NCI-H1417 (cell line): ENCODE measurements at places on chromosomes 16 and 17.

DNA sequence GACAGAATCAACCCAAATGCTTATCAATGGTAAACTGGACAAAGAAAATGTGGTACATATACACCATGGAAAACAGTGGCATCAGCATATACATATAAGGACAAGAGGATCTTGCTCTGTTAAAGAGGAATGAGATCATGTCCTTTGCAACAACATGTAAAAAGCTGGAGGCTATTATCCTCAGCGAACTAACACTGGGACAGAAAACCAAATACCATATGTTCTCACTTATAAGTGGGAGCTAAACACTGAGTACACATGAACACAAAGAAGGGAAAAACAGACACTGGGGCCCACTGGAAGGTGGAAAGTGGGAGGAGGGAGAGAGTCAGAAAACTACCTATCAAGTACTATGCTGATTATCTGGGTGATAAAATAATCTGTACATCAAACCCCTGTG lies 447.3 kb upstream of the MAF start:
- DNase-seq, result peak; percentile 47

DNA sequence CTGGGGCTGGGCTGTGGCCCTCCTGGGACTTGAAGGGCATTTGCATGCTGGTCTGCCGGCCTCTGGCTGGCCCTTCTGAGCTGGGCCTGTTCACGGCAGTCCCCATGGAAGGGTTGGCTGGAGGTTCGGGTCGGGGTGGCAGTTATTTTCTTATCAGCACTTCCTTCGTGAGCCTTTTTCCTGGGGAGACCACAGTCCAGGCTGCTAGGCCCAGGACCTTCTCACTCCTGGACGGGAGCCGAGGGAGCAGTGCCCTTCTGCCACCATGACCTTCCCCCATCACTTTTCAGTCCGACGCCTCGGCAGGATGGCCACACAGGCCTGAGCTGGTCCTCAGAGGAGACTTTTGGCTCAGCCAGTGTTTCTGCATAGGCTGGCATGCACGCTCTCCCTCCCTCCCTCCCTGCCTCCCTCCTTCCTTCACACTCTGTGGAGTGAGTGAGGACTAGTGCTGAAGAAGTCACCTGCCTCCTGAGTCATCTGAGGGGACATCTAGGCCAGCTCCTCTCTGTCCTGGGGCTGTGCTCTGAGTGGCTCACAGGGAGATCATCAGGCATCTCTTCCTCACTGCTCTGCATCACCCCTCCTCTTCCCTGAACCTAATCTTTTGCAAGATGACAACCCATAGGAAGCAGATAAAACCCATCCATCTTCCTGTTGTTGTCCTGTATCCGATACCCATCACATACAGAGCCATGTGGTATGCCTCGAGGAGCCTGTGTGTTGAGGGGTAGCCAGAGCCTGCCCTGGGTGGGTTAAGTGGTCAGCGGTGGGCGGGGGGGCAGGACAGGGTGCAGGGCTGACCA lies 109.7 kb downstream of the RAP1GAP2 start:
- no peak for DNase-seq

GRCh38 chr17:6048486-6048885 lies 21.7 kb upstream of the WSCD1 start:
- no peak for DNase-seq

GRCh38 chr17:71936977-71937376 lies 183.8 kb upstream of the SOX9 start:
- no peak for DNase-seq

GRCh38 chr17:19003543-19004420 lies 782 bp downstream of the FAM83G start:
- DNase-seq, result no peak

DNA sequence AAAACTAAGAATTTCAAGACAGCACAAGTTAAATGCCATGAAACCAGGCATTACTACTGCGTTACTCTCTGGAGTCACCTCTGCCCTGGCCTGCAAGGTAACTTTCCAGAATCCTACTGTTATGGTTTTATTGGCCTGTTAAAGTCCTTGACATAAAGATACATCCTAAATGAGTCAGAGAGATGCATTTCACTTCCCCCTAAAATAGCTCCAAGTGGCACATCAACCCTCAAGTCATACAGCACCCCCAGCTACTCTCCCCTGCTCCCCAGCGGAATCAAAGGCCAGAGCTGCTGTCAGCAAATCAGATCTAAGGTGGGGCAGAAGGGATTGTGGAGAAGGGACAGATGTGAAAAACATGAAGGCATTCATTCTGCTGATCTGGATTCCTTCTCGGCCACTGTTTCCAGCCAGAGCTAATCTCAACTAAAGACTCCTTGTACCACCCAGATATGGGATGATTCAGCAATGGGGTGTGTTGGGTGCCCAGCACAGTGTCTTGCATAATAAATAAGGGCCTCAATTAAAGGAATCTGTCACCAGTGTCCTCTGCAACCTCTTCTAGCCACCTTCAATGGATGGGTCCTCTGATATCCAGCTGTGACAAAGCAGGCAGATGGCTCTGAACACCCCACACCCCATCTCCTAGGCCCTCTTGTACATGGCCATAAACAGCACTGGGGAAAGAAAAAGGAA lies 8.5 kb upstream of the CCL1 start:
- no peak for DNase-seq

DNA sequence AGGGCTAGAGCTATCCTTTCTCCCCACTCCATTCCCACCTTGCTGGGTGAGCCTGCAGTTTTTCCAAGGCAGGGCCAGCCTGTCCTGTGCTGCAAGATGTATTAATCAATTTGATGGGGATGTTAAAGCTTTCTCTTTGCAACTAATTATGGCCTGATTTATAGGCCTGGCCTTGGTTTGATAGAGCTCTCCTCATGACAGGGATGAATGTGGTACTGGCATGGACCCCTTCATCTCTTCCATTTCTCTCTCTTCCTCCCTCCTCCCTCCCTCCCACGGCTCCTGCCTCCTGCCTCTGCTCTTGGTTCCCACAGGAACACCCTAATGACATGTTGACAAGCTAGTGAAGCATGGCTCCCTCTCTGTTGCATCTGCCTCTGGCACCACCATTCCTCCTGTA lies 47.2 kb upstream of the SKAP1 start:
- DNase-seq, result peak; percentile 39

DNA sequence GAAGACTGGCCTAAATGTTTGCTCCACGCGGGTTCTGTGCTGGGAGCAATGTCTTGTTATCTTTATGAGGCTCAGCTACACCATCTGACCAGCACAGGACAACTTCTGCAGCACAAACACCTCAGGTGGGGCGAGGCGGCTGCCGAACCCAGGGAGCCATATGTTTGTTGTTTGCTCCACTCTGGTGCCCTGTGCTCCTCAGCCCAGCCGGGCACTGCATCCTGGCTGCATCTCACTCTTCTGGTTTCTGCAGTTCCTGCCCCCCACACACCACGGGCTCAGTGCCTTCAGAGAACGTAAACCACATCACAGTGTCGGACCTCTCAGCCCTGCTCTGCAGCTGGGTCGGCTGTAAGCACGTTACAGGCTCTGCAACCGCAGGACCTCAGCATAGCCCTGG lies 32.4 kb downstream of the MXRA7 start:
- DNase-seq, result no peak

DNA sequence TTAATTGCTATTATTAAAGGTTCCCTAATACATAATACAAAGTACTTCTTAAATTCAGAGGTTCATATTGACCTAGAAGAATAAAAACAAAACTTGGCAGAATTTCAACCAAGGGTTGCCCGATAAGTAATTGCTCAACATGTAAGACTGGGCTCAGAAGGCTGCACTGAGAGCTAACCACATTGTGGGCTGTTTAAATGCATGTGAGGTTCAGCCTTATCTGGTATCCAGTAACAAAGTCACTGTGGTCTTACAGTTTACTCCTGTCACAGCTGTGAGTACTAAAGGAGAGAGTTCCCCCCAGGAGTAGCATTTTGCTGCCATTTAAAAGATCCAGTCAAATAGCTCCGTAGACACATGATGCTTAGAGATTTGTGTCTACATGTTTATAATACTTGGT lies 1.6 kb upstream of the DHRS11 start:
- DNase-seq, result no peak

DNA sequence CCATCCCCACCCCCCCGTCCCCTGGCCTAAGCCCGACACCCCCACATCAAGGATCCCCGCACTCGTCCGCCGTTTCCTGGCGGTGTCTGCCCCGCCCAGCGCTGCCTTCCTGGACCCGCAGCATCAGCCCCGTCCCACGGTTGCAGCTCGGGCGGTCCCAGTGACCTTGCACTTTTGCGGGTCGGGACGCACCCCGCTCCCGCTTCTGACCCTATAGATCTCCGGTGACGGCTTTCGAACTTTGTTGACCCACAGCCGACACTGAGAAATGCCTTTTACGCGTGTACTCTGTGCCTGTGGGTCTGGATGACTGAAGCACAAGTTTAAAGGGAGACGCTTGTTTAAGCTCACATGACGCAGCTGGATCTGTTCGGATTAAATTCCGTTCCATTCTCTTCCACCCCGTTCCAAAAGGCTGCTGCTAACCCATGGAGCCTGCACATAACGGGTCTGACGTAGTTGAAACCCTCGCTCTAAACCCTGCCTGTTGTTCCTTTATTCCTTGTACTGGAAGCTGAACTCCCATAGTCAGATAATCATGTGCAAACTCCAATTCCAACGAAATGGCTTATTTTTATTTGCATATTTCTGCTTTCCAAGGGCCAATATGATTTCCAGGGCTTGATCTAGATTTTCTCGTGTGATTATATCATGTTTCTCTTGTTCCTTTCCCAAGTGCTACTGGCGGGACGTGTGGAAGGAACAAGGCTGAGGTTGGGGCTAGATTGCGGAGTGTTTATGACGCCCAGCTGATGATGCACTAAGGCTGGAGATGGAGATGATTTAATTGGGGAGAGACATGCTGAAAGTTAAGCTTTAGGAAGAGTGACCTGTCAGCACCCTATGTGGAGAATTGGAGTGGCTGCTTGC lies 834 bp downstream of the FLYWCH1 start:
- DNase-seq, result peak; percentile 46

DNA sequence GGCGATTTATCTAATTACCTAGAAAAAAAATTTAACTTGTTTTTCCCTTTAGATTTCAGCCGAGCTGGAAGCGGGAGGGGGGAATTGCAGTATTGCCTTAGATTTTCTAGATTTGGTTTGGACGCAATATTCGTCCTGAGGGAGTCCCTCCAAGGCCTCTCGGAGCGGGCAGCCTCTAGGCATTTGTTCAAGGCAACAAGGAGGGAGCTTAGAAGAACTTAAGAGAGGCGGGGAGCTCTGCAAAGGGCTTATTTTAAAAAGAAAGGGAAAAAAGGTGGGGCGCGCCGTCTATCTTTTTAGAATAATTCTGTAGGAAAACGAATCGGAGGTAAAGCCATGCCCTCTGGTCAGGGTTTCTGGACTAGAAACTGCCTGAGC lies 407 bp upstream of the TMEM94 start:
- no peak for DNase-seq

- DNase-seq, result no peak
Observed at GRCh38 chr17:50348522-50349242, 2.8 kb downstream of the XYLT2 start.

DNA sequence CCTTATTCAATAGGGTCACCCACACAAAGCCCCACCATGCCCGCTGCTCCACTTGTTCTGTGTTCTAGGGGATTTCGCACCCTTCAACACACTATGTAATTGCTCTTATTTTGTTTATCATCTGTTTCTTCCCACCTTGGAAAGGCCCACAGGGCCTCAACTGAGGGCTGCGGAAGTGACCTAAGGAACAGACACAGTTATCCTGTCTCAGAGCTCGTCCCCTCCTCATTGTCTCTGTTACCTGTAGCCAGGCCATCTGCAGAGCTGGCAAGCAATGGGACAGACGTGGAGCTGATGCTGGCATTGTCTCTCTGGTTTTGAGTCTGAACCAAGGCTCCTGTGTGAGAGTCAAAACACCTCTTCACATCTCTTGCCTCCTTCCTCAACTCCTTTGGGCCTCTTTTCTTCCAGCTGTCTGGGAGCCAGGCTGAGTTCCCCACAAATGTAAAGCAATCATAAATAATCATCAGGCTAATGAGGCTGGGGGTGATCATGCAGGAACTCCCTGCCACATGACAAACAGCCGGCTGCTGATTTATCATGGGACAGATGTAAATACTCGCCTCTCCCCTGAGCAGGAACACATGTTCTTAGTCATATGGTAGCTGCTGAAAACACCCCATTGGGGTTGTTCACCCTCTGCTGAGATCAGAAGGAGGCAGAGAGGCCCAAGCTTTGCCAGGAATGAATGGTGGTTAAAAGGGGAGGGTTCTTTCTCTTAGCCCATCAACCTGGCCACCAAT lies 71.9 kb downstream of the AXIN2 start:
- no peak for DNase-seq

GRCh38 chr17:32160526-32160925 lies 18.2 kb downstream of the RHOT1 start:
- no peak for DNase-seq

- DNase-seq, result no peak
Observed at GRCh38 chr17:4934173-4934979, 2.3 kb downstream of the GP1BA start.

DNA sequence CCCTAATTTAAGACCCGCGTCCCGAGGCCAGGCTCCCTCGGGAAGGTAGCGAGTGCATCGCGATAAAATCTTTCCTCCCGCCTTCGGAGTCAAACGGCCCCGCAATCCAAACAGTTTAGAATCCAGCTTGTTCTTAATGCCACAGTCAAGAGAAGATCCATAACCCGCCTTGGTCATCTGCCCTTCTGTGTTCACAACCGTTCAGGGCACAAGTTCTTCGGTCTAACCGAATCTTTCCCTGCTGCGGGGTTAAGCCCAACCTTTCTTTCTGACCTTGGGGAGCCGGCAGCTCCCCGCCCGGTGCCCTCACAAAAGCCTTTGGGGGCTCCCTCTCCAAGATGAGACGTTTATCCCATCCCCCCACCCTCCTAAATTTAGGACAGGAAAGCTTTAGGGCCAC lies 30.3 kb downstream of the CPSF4L start:
- no peak for DNase-seq

GRCh38 chr16:24609417-24609739 lies 70.0 kb downstream of the RBBP6 start:
- DNase-seq, result no peak

DNA sequence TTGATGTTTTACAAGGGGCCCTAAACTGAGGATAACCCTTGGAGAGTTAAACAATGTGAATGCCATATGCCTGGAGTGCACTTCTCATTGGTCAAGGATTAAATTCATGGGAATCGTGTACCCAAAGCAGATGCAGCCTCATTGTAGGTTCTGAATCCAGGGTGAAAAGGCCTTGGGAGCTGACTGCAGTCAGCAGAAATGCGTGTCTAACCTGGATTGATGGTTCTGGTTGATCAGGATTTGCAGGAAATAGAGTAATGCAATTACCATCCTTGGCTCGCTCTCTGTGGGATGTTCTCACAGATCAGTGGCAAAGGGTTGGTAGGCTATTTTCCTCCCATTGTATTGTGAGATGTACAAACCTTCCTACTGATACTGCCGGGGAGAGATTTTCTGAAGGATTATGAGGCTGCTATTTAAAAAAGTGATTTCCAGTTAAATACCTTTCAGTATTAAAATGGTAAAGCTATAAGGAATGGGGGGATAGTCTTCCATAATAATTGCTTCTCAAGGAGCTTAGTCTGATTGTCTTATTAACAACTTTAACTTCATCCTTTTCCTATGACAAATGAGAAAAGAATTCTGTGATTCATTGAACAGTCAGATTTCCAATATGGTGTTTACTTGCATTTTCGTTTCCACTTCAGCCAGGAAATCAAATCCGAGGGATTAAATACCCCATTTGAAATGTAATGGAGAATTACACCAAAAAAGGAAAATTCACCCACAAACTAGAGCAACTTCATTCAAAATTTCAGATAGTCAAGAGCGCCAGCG lies 1028.1 kb upstream of the EEF2KMT start:
- no peak for DNase-seq
